ENCODE measurements at places on chromosomes 7 and 10.

DNA sequence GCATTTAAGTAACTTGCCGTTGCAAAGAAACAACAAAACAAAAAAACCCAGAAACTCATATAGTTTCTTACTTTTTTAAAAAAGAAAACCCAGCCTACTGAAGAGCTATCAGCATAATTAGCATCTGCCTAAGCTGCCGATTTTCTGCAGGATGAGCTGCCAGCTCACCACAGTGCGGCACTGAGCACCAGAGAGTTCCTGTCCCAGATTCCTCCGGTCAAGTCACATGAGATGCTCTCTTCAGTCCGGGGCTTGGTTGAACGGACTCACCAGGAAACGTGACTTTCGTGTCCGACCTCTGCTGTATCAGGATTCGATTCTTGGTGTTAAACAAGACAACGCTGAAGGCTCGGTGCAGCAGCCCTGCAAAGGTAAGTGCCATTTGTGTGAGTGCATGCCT, 3.2 kb downstream of the IDI2 start:
- no peak for DNase-seq

- DNase-seq: peak; percentile 41
These were observed 34.4 kb upstream of the GRID1 start for GRCh38 chr10:86400705-86401587.

- DNase-seq: no peak
These were observed 246.7 kb downstream of the FGFR2 start for GRCh38 chr10:121351540-121351939.

- no peak for DNase-seq
These were observed 42.1 kb downstream of the RBM17 start for GRCh38 chr10:6130848-6131470.

- DNase-seq: no peak
These were observed 23.1 kb downstream of the PAPOLB start for GRCh38 chr7:4838626-4839334.

DNA sequence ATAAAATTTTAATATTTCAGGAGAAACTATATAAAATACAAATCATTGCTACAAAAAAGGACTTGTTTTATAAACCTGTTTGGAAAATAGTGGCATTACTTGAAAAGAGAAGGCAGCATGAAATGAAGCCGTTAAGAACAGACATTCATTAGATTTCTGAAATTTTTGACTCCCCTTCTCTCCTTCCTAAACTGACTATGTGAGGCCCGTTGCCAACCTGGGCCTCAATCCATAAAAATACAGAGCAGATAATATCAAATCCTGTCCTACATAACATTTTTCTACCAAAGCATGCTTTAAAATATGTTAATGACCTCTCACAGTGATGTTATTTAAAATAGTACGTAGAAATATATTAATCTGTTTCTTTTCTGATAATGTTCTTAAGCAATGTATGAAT, 34.5 kb upstream of the ING3 start:
- no peak for DNase-seq

DNA sequence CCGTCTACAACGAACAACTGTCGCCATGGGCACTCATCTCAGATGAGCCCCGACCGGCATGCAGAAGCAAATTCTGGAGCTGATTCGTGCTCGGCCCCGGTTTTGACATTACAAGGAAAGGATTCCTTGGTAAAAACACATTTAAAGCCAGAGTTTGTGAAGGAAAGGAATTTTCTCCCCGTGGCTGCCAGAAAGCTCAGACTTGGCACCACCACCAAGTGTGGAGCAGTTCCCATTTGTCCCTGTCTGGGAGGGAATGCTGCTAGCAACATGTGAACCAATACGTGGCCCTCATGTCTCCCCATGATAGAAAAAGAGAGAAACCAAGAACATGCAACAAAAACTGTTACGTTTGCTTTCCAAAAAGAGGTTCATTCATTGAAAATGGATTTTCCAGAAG, 55.2 kb upstream of the DDC start:
- DNase-seq: no peak

DNA sequence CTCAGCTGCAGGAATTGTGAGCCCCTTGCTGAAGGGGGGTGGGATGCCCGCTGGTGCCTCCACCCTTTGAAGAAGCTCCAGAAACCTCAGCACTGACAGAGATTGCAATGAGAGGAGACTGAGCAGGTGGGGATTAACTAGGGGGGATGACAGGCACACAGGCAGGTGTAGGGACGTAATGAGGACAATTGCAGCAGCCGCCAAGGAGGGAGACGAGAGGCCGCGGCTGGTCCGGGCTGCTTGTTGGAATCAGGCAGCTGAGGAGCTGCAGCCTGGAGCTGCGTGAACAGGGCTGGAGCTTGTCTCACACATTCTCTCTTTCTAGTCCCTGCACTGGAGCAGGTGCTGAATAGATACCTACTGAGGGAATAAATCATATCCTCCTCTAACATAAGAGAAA, 122.0 kb upstream of the TCERG1L start:
- DNase-seq: no peak

DNA sequence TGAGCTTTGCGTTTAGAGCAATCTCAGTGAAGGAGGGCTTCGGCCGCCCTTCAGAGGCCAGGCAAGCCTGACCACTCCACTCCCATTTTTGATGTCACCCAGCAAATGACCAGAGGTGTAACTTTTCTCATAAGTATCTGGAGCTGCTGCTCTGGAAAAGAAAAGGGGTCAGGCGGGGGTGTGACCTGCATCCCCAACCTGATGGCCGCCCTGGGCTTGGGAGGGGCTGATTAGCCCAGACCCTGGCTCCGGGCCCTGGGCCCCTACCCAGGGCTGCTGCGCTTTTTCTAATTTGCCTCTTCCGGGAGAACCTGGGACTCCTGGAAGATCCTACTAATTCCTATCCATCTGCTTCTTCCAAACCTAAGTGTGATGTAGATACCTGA, 9.6 kb upstream of the EBF3 start:
- DNase-seq: no peak

DNA sequence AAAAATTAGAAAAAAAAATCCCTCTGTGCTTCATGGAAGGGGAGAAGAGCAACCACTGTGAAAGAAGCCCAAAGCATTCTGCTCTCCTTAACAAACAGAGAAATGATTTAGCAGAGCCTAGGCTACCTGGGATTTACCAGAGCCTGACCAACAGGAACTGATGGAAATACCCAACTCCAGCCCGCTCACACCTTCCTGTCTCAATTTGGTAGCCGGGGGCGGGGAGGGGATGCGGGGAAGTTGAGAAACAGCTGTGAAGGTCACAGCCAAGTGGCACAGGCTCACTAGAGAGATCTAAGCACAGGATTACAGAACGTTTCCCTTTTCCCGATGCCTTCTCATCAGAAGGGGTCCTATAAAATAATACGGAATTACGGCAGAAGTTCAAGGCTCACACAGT, 17.6 kb downstream of the RSU1 start:
- no peak for DNase-seq

DNA sequence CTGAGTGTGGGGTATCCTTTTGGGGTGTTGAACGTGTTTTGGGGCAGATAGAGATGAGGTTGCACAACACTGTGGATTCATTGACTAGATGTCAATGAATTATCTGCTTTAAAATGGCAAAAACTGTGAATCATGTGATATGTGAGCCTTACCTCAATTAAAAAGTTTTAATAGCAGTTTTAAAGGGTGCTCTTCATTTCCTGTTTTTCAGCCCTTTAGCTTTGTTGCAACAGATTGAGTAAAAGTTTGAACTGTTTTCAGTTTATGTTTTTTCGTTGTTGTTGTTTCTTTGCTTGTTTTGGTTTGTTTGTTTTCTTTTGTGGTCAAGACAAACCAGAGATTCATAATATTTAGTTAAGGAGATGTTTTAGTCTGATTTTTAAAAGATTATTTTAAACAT, 9.4 kb downstream of the TAS2R41 start:
- no peak for DNase-seq

DNA sequence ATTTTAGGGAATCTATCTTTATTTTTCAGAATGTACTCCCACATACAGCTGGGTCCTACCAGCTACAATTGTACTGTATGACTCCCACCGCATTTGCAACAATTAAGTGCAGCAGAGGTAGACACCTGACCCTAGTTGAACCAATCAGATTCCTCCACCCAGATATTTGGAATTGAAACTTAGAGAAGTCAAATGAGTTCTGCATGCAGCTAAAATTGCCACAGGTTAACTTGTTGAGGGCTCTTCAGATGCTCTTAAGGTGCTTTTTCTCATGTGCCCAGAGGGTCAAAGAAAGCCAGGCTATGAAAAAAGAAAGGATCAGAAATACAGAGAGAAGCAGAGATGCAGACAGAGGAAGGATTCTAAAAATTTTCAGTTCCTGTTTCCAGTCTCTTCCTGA, 68.0 kb upstream of the TES start:
- DNase-seq: no peak

- DNase-seq: no peak
These were observed 43.1 kb upstream of the PHF14 start for GRCh38 chr7:10930551-10930950.

GRCh38 chr10:101385866-101386658, 32.1 kb downstream of the BTRC start:
- no peak for DNase-seq

- DNase-seq: no peak
These were observed 2.0 kb downstream of the ZMIZ1 start for GRCh38 chr10:79070606-79071395.

- no peak for DNase-seq
These were observed 66.3 kb upstream of the SP4 start for GRCh38 chr7:21361413-21362125.

- DNase-seq: no peak
These were observed 247.1 kb upstream of the GRB10 start for GRCh38 chr7:51029701-51030191.

DNA sequence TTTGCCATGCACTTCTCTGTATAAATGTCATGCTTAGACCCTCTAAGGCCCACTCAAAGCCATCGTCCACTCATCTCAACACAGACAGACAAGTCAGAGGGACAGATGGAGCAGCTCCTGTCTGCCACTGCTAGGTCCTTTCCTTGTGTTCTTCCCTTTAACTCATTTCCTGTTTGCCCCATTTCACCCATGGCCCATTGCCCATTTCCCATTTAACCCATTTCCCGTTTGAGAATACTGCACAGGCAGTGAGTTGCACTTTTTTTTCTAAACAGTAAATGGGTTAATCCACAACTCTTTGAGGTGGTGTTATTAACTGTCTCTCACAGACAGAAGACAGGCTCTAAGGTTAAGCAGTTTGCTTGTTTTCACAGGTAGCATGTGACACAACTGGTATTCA, 179.3 kb downstream of the NPSR1 start:
- DNase-seq: no peak

DNA sequence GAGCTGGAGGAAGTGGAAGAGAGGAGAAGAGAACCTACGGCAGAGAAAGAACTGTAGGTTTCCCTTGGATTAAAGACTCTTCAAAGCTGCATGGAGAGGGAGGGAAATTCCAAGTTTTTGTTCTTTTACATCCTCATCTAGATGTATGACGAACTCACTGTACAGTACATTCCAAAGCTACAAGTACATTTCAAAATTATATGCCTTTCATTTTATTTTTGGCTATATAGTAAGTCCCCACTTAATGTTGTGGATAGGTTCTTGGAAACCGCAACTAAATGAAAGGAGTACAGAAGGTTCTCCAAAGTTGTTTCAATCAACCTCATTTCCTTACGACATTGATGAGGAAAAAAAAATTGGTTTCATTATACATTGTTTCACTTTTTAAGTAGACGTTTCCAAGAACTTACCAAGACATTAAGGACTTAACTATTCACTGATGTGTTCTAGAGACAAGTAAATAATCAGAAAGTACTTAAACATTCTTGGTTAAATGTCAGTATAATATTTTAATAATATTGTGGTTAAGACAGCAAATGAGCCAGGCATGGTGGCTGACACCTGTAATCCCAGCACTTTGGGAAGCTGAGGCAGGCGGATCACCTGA, 16.1 kb upstream of the JMJD1C start:
- DNase-seq: no peak

DNA sequence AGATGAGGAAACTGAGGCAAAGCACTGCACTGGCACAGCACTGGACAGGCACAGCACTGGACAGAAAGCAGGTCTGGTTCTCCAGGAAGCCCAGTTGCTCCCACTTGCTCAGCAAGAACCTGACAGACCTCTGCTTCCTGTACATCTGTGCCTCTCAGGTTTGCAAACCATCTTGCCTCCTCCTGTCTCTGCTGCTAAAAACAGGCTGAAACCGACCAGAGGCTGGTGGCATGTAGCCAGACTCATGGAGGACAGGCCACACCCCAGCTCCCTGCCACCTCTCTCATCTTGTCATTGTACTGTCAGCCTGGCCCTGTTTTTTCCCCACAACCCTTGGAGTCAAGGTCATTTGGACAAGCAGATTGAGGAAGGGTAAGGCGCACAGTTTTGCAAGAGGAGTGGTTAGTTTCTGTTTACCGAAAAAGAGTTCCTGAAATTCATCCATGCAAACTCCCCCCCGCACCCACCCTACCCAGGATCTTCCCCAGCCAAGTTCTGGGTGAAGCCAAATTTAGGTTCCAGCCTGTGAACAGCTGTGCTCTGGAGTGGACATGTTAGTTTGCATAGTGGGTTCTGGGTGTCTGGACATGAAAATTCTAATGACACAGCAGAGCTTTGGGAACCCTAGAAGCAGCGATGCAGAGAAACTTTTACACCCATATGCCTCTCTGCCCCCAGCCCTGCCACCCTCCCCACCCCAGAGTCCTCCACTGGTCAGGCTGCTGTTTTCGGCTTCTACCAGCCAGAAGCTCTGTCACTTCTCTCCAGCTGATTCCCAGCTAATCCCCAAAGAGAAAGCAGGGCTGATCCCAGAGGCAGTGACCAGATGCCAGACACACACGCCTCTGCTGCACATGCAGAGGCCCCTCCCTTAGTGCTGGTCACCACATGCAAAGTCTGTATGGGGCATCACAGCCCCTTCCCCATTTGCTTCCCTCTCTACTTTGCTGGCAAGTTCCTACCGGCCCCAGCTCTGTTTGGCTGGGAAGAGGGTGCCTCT, 8.5 kb upstream of the C10orf105 start:
- DNase-seq: no peak

- DNase-seq: no peak
These were observed 55.7 kb upstream of the GATA3 start for GRCh38 chr10:7998831-7999230.

- no peak for DNase-seq
These were observed 382.0 kb upstream of the STEAP1 start for GRCh38 chr7:89772276-89772675.

DNA sequence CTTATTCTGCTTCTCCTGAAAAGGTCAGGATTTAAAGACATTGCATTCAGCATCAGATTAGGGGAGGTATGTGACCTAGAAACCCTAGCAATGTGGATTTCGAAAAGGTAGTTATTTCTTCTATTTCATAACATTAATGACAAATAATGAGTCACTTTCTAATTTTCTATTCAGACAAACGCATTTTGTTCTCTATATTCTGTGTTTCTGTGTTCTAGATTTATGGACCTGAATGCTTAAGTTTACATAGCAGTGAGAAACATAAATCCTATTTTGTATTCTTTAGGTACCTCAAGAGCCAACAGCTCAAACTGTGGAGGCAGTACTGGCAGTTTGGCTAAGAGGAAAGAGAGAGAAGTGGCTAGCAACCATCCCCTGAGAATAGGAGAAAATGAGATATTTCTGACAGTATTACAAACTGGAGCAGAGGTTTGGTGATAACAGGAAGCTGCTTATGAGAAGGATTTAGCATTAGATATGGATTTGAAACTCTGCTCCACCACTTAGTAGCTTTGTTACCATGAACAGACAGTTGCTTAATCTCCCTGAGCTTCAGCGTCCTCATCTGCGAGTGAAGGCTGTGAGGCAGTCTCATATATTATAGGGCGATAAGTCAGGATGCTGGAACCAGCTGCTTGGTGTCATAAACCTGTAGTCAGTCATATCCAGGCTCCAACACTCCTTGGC, 28.2 kb downstream of the CDK14 start:
- no peak for DNase-seq

GRCh38 chr10:42830237-42830636, 47.6 kb downstream of the BMS1 start:
- DNase-seq: no peak

GRCh38 chr7:988426-988911, 5.5 kb downstream of the CYP2W1 start:
- no peak for DNase-seq

Data from stimulated activated CD4-positive, alpha-beta T cell treated with anti-CD3 and anti-CD28 coated beads, Interleukin-1b, Interleukin-23, amount 100 ng/mL, for 24 hours (primary cell).